Esophagus squamous epithelium (tissue), 5 donors: ENCODE measurements at places on chromosomes 6 and 20.

DNA sequence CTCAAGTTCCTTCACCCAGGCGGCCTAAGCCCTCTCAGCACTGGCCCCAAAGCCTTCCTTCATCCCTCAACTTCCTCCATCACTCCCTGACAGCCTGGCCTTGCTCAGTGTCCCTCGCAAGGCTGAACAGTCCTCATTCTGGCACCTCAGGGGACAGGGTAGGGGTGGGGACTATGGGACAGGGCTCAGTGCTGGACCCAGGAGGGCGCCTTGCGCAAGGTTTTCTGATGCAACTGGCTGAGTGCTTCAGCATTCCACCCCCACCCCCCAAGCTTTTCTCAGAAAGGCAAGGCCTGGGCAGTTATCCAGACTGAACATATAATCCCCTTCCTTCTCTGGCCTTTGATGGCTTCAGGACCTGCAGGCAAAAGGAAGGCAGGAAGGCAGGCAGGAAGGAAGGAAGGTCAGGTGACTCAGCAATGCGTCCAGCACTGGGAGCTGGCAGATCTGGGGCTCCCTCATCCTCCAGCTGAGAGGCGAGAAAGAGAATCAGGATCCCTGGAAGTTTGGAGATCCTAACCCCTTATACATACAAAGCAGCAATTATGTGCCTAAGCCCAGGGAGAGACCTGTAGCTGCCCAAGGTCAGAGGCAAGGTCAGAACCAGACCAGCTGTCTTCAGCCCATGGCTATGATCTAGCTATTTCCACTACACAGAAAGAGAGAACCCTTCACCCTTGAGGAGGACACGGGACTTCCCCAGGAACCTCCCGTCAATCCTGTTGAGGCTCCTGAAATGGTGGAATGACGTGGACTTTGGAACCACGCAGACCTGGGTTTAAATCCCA, 8.6 kb upstream of the TRIB3 start:
- no peak for DNase-seq

- no peak for DNase-seq
These were observed 197.0 kb downstream of the CLIC5 start for GRCh38 chr6:45818655-45819054.

- DNase-seq: no peak
These were observed 17.5 kb upstream of the MYCT1 start for GRCh38 chr6:152680151-152680550.

- no peak for DNase-seq
These were observed 51.3 kb upstream of the EIF2S2 start for GRCh38 chr20:34163307-34163706.
